H7 (cell line): ENCODE measurements at places on chromosomes 2 and 18. TPM values are rescaled to one million over a fixed set of nuclear protein-coding genes. Genes with fewer than 3 reads are reported as not detected.

CMPK2 gene
- total RNA-seq: 0.48 and 0.69 TPM in 2 replicates

SLC5A6 gene
- total RNA-seq: 76.2 and 120 TPM in 2 replicates

OSBPL6 gene
- 8.6 and 9.2 TPM in 2 replicates for total RNA-seq

LRATD1 gene
- total RNA-seq: 1.1 and 1.3 TPM in 2 replicates

CDH19 gene
- total RNA-seq: not detected in 2 replicates

LRP1B gene
- 0.17 and 0.26 TPM in 2 replicates for total RNA-seq

TPO gene
- total RNA-seq: not detected in 2 replicates

TBR1 gene
- under 0.01 and 0.37 TPM in 2 replicates for total RNA-seq

HOXD10 gene
- 0.03 TPM in 1 of 2 replicates, not detected in the other for total RNA-seq
